ENCODE measurements at places on chromosomes 7 and 10.

- no peak for DNase-seq
These were observed 47.5 kb downstream of the JAKMIP3 start for GRCh38 chr10:132113206-132113605.

GRCh38 chr10:15202639-15203038 is 34.1 kb upstream of the NMT2 start:
- DNase-seq: no peak

DNA sequence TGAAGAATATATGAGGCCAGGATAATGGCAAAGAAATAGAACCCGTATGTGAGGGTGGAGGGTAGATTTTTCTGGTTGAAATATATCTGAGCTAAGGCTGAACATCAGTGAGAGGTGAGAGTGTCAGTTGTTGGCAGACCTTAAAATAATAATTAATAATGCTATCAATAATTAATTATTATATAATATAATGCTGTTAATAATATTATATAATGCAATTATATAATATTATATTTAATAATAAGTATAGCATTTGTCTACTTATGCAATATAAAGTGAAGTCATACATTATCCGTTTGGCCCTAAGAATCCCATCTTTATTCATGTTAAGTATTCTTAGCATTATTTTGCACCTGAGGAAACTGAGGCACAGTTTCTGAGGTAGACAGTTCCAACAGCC is 269.9 kb upstream of the FZD8 start:
- DNase-seq: no peak

- DNase-seq: no peak
These were observed 5.4 kb downstream of the SAP25 start for GRCh38 chr7:100568176-100568895.

DNA sequence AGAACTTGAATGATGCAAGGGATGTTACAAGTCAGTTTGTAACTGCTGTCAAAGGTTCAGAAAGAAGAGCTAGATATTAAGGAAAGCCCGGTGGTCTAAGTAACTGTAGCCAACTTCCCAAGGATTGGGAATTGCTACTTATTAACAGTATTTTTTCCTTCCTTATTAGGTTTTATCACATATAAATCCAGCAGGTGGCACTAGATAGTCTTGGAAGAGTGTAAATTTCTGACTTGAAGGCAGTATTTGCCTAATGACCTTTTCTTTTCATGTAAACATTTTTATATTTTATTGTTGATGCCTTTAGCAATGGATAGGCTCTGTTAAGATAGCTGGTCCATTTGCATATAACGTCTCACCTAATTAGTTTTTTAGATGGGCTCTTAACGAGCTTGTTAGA is 51.2 kb downstream of the ANLN start:
- no peak for DNase-seq

DNA sequence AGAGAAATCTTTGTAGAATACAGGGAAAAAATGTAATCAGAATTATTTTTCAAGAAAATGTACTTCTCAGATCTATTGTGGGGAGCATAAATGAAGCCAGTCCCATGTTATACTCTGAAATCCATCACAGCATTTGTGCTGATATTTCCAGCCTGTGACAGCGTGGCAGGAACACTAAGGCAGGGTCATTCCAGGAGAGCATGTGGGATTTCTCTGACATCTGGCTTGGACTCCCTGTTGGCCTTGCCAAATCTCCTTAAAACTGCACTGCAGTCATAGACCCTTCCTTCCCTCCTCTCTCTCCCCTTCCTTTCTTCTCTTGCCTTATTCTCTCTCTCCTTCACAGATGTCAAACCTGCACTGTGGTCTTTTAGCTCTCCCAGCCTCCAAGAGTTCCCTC is 6.5 kb upstream of the TSPAN13 start:
- no peak for DNase-seq

DNA sequence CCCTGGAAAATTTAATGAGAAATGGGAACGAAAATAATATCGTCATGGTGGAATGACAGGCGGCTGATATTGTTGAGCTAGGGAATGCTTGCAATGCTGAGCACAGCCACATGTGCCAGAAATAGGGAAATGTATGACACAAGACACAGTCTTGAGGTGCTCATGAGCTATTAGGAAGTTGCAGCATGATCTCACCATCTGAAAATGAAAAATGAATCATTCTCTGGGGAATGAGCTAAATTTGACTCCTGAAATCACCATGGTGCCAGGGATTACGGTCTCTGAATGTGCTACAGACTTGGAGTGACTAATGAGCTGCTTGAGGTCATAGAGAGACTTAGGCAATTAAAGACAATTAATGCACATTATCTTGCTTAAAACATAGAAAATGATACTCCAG is 845.0 kb downstream of the CNTNAP2 start:
- DNase-seq: no peak

DNA sequence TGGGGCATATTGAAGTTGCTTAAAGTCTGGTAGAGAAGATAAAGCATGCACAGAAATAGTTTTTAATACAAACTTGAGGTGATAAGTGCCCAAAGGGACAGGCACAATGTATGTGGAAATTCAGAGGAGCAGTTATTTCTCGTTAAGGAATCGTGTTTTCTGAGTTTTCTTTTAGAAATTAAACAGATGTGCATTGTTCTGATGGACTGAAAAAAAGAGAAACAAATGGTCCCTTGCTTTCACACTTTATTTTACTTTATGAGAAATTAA is 45.6 kb downstream of the CNNM2 start:
- no peak for DNase-seq

DNA sequence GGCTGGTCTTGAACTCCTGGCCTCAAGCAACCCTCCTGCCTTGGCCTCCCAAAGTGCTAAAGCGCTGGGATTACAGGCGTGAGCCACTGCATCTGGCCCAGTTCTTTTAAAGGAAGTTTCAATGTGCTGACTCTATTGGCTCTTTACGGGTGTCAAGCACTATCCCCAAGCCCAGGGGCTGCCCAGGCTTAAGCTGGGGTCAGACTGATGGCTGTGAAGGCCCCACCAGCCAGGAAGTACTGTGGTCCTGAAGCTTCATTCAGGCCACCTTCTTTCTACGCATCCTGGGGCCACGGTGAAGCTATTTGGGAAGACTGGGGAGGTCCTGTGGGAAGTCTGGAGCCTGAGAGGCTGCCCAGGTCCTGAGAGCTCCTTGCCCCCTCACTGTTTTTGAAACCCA is 8.0 kb downstream of the GPR15LG start:
- DNase-seq: no peak

GRCh38 chr10:24884316-24884715 is 68.1 kb downstream of the PRTFDC1 start:
- DNase-seq: no peak

DNA sequence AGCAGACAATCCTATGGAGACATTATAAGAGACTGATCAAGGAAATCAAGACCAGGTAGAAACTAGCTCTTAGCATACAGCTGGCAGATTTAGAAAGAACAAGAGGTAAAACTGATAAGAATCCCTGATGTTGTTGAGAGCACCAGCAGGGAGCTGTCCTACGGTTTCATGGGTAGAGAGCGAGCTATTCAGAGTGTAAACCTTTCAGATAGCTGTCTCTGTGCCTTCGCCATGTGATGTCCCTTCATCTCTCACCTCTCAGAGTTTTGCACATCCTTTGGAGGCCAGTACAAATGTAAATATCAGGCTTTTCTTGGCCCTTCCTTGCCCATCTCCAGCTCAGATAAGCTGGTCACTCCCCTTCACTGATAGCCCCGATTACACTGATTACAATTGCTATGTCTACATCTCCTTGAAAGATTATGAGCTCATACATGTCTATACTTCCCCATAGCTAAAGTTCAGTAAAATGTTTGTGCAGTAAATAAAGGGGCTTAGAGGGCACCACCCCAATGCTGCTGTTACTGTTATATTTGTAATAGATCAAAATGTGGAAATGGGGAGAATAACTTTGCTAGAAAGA is 21.9 kb downstream of the THSD7A start:
- DNase-seq: no peak

DNA sequence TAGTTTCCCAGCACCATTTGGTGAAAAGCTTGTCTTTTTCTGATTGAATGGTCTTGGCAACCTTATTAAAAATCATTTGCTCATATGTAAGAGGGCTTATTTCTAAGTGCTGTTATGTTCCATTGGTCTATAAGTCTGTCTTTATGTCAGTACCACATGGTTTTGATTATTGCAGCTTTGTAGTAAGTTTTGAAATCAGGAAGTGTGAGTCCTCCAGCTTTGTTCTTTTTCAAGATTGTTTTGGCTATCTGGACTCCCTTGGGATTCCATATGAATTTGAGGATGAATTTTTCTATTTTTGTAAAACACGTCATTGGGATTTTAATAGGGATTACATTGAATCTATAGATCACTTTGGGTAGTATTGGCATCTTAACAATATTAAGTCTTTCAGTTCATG is 5.4 kb downstream of the KIF11 start:
- no peak for DNase-seq

- DNase-seq: no peak
These were observed 143.2 kb upstream of the PCBD1 start for GRCh38 chr10:71031603-71032002.

GRCh38 chr7:122746948-122747347 is 44.2 kb upstream of the RNF148 start:
- DNase-seq: no peak

DNA sequence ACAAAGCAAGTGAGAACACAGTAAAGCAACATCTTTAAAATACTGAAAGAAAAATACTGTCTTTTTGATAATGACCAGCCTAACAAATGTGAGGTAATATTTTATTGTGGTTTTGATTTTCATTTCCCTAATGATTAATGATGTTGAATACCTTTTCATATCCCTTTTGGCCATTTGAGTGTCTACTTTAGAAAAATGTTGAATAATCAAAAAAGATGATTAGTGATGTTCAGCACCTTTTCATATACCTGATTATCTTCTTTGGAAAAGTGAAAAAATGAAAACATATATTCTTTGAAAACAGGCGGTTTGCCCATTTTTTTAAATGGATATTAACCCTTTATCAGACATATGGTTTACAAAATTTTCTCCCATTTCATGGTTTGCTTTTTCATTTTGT is 32.2 kb upstream of the EPHB6 start:
- no peak for DNase-seq

DNA sequence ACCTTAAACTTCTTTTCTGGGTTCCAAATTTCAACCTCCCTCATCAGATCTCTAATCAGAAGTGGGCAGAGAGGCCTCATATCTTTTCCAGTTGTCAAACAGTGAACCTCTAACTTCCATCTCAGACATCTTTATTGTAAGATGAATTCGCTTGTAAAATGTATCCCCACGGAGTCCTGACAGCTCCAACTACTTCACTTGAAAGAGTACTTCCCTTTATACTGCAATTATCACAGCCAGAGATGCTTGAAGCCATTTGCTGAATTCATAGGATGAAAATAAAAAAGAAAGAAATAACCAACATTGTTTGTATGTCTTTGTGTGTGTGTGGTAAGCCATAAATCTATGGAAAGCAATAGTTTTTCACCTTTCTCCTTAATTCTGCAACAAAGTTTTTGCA is 175.2 kb downstream of the GRM3 start:
- no peak for DNase-seq

DNA sequence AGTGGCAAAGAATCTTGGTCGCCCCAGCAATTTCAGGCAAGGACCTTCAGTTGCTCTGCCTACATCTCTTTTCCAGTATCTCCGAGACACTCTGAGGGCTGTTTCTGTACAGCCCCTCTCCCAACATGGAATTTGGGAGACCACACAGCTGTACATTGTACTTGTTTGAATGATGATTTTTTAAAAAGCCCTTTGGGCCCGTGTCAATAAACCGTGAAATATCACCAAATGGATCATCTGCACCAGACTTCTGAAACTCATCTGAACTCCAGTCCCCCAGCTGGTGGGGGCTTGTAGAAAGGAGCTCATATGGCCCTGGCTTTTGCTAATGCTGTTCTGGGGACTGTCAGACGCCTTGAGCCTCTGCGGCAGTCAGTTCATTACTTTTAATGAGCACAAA is 374.9 kb downstream of the BBS9 start:
- no peak for DNase-seq

DNA sequence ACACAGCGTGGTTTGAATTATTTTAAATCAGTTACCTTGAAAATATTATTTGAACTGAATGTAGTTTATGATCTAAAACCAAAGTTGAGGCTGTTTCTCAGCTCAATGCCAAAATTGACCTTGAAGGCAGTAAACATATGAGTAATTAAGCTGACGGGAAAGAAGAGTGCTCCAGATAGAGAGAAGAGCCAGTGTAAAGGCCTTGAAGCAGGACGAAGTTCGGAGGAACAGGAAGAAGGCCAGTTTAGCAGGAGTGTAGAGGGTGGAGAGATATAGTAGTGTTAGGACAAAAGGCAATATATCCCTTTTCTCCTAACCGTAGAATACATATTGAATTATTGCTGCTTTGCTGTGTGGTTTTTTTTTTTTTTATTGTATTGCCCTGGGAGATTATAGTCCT is 63.2 kb downstream of the CYP51A1 start:
- no peak for DNase-seq

DNA sequence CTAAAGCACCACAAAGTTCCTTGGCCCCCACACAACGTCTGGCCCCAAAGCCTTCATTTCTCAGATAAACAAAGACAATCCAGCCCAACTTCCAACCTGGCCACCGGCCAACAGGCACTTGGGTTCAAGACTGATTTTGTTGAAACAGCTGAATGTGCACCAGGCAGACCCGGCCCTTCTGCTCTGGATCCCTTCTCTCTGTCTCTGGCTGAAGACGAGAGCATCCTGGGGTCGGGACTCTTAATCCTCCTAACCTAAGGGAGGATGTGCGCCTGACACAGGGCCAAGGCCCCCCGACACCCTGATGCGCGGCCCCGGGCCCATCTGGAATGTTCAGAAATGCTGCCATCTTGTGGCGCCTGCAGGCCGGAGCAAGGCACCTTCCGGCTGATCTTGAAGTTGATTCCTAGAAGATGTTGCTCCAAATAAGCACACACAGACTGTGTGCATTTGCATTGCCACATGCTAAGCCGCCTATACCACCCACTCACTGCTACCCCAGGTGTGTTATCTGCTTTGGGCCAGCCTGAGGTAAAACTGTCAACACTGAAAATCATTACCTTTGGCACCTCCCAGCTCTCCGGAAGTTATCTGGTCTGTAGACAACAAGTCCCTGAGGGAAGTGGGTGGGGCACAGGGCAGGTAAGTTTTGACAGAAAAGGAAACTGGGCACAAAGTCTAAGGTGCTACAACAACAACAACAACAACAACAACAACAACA is 98.4 kb upstream of the HABP2 start:
- peak; percentile 3 for DNase-seq

- DNase-seq: no peak
These were observed 28.5 kb upstream of the HDAC9 start for GRCh38 chr7:18467011-18467410.

GRCh38 chr10:100683545-100684300 is 61.7 kb upstream of the PAX2 start:
- no peak for DNase-seq

DNA sequence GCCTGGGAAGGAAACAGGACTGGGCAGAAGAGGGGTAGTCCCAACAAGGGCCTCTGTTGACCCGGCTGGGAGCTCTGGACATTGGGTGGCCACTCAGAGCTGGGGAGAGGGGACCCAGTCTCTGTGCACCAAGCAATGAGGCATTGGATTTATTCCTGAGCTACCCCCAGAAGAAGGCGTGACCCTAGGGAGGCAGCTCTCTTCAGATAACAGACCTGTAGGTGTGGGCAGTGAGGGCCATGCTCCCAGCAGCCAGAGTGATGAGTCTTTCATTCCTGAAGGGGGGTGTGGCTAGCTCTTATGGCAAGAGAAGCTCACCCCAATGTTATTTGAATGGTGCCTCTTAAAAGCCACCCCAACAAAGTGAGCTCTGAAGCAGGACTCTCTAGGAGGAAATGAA is 20.4 kb downstream of the TEX36 start:
- DNase-seq: no peak
